Activated T-cell treated with anti-CD3 and anti-CD28 coated beads for 1 hour (primary cell): ENCODE measurements at places on chromosomes 4 and X.

DNA sequence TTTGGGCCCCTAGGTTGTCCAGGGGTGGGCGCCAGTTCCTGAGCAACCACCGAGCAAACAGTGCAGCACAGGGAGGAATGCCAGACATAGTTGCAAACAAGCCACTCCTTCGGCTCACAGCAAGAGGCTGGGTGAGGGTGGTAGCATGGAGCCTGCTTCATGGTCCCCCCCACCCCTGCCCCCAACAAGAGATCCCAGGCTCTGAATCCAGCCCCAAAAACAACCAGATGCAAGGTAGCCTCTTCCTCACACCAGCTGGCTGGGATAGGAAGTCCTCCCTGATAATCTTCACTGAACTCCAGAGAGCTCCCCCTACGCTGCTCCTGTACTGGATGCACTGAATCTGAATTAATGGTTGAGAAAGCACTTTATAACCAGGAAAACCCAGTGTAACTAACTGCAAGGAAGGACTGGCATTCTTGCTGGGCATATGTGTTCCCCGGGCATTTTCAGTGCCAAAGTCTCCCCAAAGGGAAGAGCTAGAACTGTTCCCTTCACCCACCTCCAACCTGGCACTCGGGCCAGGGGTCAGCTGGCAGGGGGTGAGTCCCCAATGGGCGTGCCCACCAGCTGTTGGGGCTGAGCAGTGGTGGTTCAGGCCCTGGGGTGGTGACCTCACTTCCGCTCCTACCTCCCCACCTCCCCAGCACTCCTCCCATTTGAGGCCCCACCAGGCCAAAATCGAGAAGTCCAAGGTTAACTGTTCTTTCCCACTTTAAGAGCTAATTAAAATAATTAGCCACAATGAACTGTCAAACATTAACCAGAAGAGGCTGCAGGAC is 1.5 kb downstream of the ELF4 start:
- DNase-seq = no peak

DNA sequence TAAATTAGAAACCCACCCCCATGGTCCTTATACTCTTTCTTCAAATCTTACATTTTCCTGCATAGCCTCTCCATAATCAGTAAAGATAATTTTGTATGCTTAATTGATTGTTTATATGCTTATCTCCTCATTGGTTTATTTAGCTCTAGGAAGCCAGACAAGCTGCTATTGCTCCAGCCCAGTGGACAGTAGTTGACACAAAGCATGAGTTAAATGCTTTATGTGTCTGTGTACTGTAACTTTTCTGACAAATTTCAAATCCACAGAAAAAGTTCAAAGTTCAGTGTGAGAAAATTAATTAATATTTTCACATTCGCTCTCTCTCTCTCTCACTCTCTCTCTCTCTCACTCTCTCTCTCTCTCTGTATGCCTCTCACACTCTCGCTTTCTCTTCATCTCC is 181.7 kb downstream of the GABRB1 start:
- no peak for DNase-seq

DNA sequence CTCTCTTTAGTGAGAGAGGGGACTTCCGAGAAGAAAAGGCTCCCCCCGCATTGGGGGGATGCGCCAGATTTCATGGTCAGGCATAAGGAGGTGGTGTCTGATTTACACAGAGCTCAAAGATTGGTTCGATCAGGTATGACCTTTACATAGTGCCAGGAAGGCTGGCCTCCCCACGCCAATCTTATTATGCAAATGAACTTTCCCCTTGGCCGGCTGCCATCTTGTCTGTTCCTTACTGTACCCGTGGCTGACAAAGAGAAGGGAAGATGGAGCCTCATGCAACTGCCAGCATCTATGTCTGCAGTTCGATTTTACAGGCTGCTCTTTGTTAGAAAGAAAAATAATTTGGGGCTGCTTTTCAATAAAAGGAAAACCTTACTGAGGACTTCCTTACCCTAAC is 197.2 kb downstream of the GPM6A start:
- no peak for DNase-seq

GRCh38 chrX:317424-318067 is 1.1 kb downstream of the GTPBP6 start:
- DNase-seq = no peak

- no peak for DNase-seq
These were observed 31.9 kb downstream of the NPFFR2 start for GRCh38 chr4:72063726-72064125.

GRCh38 chrX:54430519-54430918 is 9.7 kb upstream of the TSR2 start:
- DNase-seq = no peak

DNA sequence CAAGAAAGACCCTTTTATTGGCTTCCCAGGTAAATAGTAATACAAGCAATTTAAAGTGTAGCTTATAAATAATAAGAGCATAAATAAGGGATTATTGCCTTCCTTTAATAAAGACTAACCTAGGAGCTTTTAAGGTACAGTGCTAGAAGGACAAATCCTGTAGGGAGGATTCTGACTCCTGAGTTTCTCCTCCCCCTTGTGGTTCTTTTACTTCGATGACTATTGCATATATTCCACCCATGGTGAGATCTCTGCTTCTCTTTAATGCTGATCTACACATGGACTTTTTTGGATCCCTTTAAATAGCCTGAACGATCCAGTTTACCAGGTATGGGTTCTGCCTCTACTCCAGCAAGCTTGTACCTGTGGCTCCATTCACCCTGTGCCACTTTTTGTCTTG is 2.5 kb downstream of the GALNT7 start:
- DNase-seq = no peak

DNA sequence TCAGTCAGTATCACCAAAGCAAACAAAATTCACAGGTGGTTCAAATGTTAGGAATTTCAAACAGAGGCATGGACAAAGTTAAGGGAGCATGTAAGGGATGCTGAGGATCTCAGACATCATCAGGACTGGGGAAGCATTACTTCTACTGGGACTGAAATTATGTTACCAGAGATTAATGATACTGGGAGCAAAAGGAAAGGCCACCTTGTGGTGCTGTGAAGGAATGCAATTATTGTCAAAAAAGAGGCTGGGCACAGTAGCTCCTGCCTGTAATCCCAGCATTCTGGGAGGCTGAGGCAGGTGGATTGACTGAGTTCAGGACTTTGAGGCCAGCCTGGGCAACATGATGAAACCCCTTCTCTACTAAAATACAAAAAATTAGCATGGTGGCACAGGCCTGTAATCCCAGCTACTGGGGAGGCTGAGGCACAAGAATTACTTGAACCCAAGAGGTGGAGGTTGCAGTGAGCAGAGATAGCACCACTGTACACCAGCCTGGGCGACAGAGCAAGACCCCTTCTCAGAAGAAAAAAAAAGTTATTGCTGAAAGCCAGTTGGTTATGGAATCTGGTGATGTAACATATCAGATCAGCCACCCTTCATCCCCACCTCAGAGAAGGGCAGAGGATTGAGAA is 954.3 kb downstream of the PCDH7 start:
- DNase-seq = no peak
